ENCODE measurements at places on chromosomes 4 and X.

- DNase-seq: no peak
These were observed 80.0 kb downstream of the ALPK1 start for GRCh38 chr4:112377171-112377570.

DNA sequence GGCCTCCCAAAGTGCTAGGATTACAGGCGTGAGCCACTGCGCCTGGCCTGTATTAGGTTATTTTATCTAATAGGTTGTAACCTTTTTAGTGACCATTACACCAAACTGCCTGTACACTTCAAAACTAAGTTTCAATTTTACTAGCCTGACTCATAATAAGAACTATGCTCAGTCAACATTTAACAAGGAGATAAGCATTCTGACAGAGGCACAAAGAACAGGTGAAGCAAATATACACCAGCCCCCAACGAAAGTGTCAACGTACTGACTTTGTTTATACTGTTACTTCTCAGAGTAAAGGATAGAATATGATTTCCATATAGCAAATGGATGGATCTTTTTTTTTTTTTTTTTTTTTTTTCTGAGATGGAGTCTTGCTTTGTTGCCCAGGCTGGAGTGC, 62.8 kb downstream of the SHISA3 start:
- DNase-seq: no peak

DNA sequence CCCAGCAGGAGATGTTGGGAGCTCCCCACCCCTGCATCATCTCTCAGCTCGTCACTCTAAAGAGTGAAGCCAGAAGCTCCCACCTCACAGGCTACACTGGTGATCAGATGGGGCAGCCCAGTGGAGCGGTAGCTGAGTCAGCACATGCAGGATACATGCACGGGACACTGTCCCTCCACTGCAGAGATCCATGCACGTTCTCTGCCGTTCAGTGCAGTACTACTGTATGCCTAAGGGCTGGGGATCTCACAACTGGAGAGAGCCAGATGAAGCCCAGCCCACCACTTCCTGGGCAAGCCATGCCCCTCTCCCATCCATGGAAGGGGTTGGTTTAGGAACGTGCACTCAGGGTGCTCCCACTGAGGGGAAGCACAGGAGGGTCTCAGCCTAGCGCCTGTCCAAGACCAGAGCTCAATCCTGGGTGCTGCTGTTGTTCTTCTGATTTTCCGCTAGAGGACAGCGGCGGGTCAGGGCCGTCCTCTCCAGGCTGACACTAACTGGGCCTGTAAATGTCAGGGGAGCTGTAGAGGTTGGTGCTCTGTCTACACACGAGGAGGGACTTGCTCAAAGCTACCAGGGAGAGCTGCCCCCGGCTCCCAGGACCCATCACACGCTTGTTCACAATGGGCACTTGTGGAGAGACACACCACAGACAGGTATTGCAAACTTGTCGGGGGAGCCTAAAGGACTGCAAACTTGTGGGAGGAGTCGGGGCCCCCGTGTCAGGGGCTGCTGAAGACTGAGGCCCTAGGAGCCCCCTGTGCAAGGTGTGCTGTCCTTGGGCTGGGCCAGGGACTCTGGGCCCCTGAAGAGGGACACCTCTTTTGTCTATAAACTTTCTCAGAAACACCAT, 18.2 kb upstream of the ABLIM2 start:
- peak; percentile 72 for DNase-seq

GRCh38 chr4:41839916-41840854, 91.7 kb upstream of the PHOX2B start:
- no peak for DNase-seq

- DNase-seq: no peak
These were observed 287.9 kb upstream of the NOCT start for GRCh38 chr4:138727731-138728130.

- no peak for DNase-seq
These were observed 47.1 kb upstream of the THOC2 start for GRCh38 chrX:123779908-123780396.

GRCh38 chr4:11843340-11843739, 414.6 kb upstream of the HS3ST1 start:
- DNase-seq: peak; percentile 81

DNA sequence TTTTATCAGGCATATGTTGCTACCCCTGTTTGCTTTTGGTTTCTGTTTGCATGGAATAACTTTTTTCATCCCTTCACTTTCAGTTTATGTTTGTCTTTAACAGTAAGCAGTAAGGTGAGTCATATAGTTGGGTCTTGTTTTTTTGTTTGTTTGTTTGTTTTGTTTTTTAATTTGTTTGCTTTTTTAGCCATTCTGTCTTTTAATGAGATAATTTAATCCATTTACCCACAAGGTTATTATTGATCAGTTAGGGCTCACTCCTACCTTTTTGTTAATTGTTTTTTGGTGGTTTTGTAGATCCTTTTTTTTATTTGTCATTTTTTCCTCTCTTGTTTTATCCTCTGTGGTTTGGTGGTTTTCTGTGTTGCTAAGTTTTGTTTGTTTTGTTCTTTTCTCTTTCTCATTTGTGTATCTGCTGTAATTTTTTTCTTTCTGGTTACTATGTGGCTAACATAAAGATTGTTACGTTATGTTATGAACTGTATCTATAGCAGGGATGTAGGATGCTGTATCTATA, 379.5 kb upstream of the MAD2L1 start:
- no peak for DNase-seq

GRCh38 chrX:11430271-11430670, 137.1 kb downstream of the AMELX start:
- peak; percentile 37 for DNase-seq

- DNase-seq: no peak
These were observed 55.9 kb upstream of the IL15 start for GRCh38 chr4:141580523-141580922.

DNA sequence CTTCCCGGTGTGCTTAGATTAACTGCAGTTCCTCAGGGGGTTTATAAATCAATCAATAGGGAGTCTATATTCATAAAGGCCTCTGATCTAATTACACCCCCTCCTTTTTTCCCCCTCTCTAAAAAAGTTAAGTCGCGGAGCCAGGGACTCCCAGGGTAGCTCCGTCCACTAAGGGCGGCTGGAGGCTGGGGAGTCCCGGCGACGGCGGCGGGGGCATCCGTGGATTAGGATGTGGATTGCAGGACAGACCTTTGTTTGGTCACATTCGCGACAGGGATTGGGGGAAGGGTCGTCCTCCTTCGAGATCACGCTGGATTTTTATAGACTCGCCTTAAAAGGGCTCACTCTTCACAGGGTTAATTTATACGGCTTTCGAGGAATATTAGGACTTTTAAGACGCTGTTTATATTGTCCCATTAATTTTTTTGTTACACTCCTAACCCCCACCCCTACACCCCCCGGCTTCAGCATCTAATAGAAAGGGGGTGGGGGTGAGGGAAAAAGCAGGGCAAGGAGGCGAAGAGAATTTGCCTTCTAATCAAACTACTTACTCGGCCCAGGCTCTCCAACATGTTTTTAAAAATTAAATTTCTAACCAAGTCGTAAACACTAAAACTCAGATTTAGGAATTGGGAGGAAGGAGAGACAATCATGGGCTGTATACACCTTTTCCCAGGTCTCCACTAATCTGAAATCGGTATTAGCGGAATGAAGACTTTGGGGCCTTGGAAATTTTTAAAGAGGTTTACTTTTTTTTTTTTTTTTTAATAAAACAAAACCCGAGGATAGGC, 8.5 kb downstream of the PITX2 start:
- DNase-seq: no peak

DNA sequence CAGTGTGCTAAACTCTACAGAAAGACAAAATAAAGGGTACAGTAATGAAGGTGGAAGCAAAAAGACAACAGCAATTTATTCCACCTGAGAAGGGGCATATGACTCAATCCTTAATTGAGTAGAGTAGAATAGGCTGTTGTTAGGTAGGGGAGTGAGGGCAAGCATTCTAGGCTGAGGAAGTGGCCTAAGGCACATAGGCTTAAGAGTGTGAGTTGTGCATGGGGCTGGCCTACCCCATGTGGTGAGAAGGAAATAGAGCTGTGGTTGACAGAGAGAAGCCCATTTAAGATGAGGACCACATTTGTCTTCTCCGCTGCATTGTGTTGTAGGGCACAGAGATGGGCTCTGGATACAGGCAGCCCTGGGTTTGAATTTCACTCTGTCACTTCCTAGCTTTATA, 3.4 kb upstream of the ZCCHC18 start:
- DNase-seq: no peak
